ENCODE measurements at places on chromosomes 4 and X.

DNA sequence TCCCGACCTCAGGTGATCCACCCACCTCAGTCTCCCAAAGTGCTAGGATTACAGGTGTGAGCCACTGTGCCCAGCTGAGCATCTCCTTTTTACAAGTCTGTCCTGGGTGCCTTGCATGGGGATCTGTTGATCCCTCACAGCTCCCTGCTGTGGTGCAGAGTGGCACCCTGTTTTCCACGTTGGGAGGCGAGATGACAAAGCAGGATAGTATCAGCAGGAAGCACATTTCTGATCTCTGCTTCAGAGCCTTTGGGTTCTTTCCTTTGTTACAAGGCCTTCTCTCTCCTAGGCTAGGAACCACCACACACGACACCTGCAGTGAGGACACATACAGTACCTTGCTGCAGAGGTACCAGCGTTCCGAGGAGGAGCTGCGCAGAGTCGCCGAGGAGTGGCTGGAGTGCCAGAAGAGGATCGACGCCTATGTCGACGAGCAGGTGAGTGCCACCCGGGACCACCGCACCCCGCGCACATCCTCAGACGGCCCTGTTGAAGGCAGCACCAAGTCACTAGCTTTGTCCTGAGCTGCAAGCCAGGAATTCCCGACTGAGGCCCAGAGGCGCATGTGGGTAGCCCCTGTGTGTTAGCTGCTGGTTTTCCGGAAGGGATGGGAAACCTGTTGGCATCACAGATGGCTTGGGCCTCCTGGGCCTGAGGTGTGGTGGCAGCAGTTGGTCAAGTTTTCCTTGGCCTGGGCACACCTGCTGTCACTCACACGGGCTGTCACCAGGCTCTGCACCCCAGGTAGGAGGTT, 109.6 kb downstream of the TNIP2 start:
- H3K4me1 ChIP-seq = no peaks in the 10 kb centered on the region
- no peak for DNase-seq
- no peaks in the 10 kb centered on the region for H3K27me3 ChIP-seq
- H3K4me3 ChIP-seq = no peak overlapping the region

DNA sequence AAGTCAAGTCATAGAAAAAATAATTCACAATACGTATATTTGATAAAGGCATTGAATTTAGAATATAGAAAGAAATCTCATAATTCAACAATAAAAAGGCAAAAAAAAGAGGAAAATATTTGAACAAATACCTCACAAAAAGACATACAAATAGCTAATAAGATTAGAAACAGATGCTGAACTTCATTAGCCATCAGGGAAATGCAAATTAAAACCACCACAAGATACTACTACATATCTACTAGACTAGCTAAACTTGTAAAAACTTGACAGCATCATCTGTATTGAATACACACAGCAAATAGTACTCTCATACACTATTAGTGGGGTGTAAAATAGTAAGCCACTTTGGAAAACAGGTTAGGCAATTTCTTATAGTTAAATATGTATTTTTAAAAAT, 128.7 kb upstream of the TLL1 start:
- H3K4me3 ChIP-seq = no peak overlapping the region
- H3K4me1 ChIP-seq = no peaks in the 10 kb centered on the region
- H3K27ac ChIP-seq = no peak overlapping the region
- no peak for DNase-seq
- H3K36me3 ChIP-seq = no peaks in the 10 kb centered on the region

GRCh38 chr4:167222099-167222498, 12.2 kb downstream of the SPOCK3 start:
- no peak overlapping the region for H3K27ac ChIP-seq
- no peaks in the 10 kb centered on the region for H3K27me3 ChIP-seq
- no peaks in the 10 kb centered on the region for H3K4me1 ChIP-seq

DNA sequence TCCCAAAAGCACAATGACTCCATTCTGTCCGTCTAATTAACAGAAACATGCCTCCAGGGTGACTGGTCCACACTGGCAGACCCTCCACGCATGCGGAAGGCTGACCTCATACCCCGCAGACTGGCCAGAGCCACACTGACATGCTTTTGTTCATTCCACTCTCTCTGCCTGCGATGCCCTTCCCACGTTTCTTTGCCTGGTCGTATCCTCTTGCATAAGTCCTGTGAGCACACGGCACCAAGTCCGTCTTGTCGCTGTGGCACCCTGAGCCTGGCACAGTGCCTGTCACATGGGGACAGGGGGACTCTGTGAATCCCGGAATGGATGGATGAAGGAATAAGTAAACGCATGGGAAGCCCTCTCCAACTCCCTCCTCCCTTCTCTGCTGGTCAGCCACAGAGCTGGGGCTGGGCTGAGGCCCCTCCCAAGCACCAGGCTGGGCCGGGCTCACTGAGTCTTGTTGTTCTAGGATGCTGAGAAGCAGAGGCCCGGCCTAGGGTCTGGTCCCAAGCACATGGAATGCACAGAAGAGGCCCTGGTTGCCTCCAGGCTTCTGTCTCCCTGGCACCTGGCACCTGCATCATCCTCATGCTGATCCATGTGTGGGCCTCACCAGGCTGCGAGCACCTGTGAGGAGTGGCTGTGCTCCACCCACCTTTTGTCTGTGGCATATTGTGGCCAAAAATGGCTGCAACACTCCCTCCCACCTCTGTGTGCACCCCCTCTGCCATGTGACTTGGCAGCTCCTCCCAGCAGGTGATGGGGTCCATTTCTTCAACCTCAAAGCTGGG, 38.9 kb upstream of the C4orf50 start:
- peaks cover 3% of the 10 kb centered on the region for H3K36me3 ChIP-seq
- no peak overlapping the region for H3K27ac ChIP-seq
- no peak overlapping the region for H3K4me3 ChIP-seq
- no peaks in the 10 kb centered on the region for H3K4me1 ChIP-seq
- H3K27me3 ChIP-seq = no peaks in the 10 kb centered on the region

GRCh38 chr4:86280246-86280645, 79.6 kb downstream of the MAPK10 start:
- no peak for DNase-seq
- H3K36me3 ChIP-seq = no peaks in the 10 kb centered on the region
- no peak overlapping the region for H3K4me3 ChIP-seq
- H3K27me3 ChIP-seq = no peaks in the 10 kb centered on the region
- H3K4me1 ChIP-seq = peaks cover 3% of the 10 kb centered on the region
- no peak overlapping the region for H3K27ac ChIP-seq

- DNase-seq = no peak
- no peaks in the 10 kb centered on the region for H3K27me3 ChIP-seq
- H3K36me3 ChIP-seq = no peaks in the 10 kb centered on the region
- no peaks in the 10 kb centered on the region for H3K4me1 ChIP-seq
These were observed 47.9 kb downstream of the TET2 start for GRCh38 chr4:105194328-105195231.

DNA sequence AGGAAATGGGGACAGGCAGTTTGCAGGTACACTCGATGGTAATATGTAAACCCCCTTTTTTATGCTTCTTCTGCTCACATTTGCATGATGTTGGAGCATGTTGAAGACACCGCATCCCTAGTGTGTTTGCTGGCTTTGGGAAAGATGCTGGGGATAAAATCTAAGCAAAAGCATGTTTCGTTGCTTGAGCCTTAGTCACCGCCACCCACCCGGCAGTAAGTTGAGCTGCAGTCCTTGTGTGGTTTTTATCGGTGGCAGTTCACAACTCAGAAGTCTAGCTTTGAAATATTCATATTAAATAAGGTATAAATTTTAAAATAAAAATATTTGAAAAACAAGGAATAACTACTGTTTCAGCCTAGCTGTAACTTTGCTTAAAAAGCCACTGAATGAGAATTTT, 21.7 kb upstream of the MND1 start:
- no peaks in the 10 kb centered on the region for H3K4me1 ChIP-seq
- H3K27ac ChIP-seq = no peak overlapping the region
- no peak overlapping the region for H3K4me3 ChIP-seq
- H3K27me3 ChIP-seq = no peaks in the 10 kb centered on the region
- no peaks in the 10 kb centered on the region for H3K36me3 ChIP-seq
- no peak for DNase-seq

DNA sequence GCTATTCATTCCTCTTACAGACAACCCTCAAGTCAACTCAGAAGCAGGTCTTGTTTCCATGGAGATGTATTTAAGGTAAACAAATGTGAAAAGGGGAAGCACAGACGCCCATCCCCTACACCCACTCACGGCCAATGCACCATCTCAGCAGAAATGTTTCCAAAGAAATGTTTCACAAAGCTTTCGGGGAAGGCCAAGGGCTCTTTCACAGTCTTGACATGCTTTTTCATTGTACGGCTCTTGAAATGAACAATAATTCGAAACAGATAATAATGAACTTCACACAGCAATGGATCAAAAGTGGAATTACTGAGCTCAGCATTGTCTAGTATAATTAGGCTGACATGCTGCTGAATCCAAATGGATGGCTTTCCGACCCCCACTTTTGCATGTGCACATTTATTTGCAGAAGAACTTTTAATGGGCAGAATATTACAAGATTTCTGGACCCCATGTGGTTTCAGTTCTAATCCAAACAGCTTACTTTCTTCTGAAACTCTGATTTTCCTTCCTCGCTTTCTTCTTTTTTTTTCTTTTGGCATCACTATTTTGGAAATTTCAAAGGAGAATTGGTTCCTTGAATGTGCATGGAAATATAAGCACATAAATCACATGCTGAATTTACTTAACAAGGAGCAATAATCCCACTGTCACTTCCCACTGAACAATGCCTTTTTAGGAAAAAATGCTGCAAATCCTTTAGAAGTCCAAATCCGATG, 160.9 kb downstream of the SMIM20 start:
- no peaks in the 10 kb centered on the region for H3K27me3 ChIP-seq
- no peak overlapping the region for H3K27ac ChIP-seq
- no peaks in the 10 kb centered on the region for H3K4me1 ChIP-seq
- no peak overlapping the region for H3K4me3 ChIP-seq
- no peaks in the 10 kb centered on the region for H3K36me3 ChIP-seq
- DNase-seq = peak; percentile 18

GRCh38 chr4:15143551-15143950, 141.3 kb downstream of the CPEB2 start:
- H3K27me3 ChIP-seq = no peaks in the 10 kb centered on the region
- H3K4me3 ChIP-seq = no peak overlapping the region
- H3K27ac ChIP-seq = no peak overlapping the region
- no peaks in the 10 kb centered on the region for H3K4me1 ChIP-seq
- no peaks in the 10 kb centered on the region for H3K36me3 ChIP-seq

- H3K27me3 ChIP-seq = no peaks in the 10 kb centered on the region
- peak; percentile 50 for DNase-seq
- H3K4me3 ChIP-seq = no peak overlapping the region
These were observed 34.6 kb upstream of the DCAF8L2 start for GRCh38 chrX:27555514-27555913.

- no peak for DNase-seq
- no peak overlapping the region for H3K4me3 ChIP-seq
- H3K27me3 ChIP-seq = no peaks in the 10 kb centered on the region
- H3K4me1 ChIP-seq = no peaks in the 10 kb centered on the region
These were observed 42.5 kb downstream of the MID1 start for GRCh38 chrX:10577853-10578252.

- H3K36me3 ChIP-seq = no peaks in the 10 kb centered on the region
- DNase-seq = no peak
- no peaks in the 10 kb centered on the region for H3K27me3 ChIP-seq
- no peaks in the 10 kb centered on the region for H3K4me1 ChIP-seq
- no peak overlapping the region for H3K27ac ChIP-seq
These were observed 205.9 kb downstream of the NDST4 start for GRCh38 chr4:114907568-114907967.

DNA sequence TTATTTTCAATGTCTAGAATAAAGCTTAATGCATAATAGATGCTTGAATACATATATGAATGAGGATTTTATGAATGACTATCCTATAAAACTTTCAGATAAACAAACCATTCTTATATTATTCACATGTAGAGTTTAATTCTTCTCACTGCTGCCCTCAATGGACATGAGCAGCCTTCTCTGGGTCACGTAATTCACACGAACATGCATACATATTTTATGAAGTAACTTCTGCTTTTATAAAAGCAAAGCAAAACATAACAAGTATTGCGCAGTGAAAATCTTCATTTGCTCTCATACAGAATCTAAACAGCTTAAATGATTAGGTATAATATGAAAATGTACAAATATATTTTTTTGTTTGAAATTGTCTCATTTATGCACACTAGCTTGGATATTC, 116.7 kb downstream of the TMA16 start:
- H3K4me3 ChIP-seq = no peak overlapping the region
- H3K36me3 ChIP-seq = no peaks in the 10 kb centered on the region
- no peak overlapping the region for H3K27ac ChIP-seq

DNA sequence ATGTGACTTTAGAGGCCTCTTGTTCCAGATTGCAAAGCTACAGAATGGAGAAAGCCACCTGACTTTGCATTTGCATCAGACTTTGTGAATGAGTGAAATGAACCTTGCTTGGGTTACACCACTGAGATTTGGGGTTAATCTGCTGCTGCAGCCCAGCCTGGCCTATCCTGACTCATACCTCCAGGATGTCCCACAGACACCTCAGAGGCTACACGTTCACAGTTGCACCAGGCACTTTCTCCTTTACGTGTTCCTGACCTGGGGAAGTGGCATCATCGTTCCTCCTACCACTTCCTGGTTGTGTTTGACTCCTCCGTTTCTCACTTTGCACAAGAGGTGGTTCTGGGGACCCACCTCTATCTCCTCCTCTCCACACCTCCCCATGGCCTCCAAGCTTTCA, 9.2 kb upstream of the SORCS2 start:
- no peaks in the 10 kb centered on the region for H3K36me3 ChIP-seq
- H3K4me3 ChIP-seq = no peak overlapping the region
- no peak for DNase-seq
- no peak overlapping the region for H3K27ac ChIP-seq
- H3K4me1 ChIP-seq = no peaks in the 10 kb centered on the region

- no peaks in the 10 kb centered on the region for H3K36me3 ChIP-seq
- H3K4me1 ChIP-seq = peaks cover 15% of the 10 kb centered on the region
- H3K4me3 ChIP-seq = no peak overlapping the region
- no peak overlapping the region for H3K27ac ChIP-seq
- H3K27me3 ChIP-seq = no peaks in the 10 kb centered on the region
- DNase-seq = no peak
These were observed 90.1 kb downstream of the IRF2 start for GRCh38 chr4:184384056-184384809.

- no peak overlapping the region for H3K27ac ChIP-seq
- H3K36me3 ChIP-seq = no peaks in the 10 kb centered on the region
- no peaks in the 10 kb centered on the region for H3K4me1 ChIP-seq
These were observed 151.3 kb upstream of the JADE1 start for GRCh38 chr4:128658214-128658631.

- no peak overlapping the region for H3K27ac ChIP-seq
- no peaks in the 10 kb centered on the region for H3K36me3 ChIP-seq
- no peak overlapping the region for H3K4me3 ChIP-seq
- H3K27me3 ChIP-seq = no peaks in the 10 kb centered on the region
These were observed 798.4 kb upstream of the FTHL17 start for GRCh38 chrX:31870267-31870666.

Data from mesendoderm (in vitro differentiated cells).